CD4-positive, alpha-beta T cell treated with Interleukin-21 for 1 hour (primary cell): ENCODE measurements at places on chromosomes 3 and 15.

DNA sequence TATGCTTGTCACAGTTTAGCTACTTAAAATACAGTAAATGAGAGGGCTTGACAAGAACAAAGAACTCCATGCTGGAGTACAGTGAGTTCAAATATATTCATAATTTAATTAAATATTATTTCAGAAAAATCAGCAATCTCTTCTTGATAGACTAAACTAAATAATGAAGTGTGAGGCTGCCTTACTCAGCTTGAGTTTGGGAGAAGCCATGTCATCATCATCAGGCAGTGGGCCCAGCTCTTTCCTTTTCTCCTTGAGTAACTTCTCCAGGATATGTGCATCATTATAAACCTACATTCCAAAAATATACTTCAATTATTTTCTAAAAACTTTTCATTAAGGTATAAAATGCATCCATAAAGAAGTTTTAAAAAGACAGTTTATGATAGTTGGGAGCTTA is 70.5 kb downstream of the PBRM1 start:
- no peak for DNase-seq

GRCh38 chr15:27086805-27087204 is 115.8 kb downstream of the GABRG3 start:
- no peak for DNase-seq

GRCh38 chr3:137108699-137109440 is 151.1 kb downstream of the IL20RB start:
- no peak for DNase-seq

DNA sequence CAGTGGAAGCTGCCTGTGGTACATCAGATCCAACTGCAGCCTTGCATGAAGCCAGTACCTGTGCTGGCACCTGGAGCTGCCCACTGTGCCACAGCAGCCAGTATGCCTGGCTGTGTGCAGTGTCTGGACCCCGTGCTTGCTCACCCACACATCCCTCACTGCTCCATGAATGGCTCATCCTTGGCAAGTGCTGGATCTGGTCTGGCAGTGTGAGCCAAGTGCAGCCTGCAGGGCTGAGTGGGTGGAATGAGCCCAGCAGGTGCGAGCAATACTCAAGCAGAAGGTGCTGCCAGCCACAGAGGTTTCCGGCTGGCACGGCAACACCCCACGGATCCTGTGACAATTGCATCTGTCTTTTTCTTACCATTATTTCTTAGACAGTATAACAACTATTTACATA is 488.2 kb upstream of the ROBO2 start:
- DNase-seq, result no peak

DNA sequence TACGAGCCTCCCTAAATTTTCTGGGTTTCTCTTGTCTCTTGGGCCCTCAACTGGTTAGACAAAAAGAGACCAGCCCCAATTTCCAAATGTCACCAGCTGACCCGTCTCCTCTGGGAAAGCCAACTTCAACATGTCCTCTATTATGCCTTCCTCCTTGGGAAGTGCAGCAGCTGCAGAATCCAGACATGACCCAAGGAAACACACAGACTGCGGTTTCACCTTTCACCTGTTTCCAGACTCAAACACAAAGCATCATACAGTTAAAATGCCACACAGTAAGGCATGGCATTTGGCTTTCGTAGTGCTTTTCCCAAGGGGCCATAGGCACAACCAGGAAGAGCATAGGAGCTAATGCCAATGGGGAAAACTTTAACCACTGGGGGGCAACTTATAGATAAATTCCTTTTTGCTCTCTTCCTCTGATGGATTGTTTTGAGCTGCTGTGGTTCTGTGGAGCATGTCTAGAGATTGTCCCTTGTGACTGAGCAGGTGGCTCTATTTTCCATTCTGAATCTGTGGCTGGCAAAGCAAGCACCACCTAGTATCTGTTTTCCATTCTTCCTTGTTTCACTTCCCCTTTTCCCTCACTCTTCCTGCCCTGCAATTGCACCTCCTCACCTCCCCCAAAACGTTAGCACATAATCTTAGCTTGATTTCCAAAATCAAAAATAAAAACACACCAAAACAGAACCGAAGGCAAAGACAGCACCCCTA is 49.3 kb downstream of the HHLA2 start:
- DNase-seq, result no peak

DNA sequence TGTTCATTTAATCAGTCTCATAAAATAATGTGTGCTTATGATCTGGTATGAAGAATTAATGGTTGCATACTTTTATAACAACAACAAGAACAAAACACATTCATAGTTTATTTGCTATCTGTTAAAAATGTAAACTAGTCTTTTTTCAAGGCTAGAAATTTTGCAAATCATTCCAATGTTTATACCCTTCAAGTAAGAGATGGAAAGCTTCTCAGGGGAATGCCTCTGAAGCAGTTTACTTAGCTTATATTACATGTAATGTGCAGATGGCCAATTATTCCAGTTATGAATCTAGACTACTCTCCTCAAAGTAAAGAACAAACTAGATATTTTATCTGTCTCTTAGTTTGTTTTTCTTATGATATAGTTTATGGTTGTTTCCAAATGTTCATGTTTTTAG is 575.4 kb downstream of the NAALADL2 start:
- no peak for DNase-seq

GRCh38 chr3:111677007-111677392 is 81.9 kb upstream of the ZBED2 start:
- DNase-seq, result no peak

DNA sequence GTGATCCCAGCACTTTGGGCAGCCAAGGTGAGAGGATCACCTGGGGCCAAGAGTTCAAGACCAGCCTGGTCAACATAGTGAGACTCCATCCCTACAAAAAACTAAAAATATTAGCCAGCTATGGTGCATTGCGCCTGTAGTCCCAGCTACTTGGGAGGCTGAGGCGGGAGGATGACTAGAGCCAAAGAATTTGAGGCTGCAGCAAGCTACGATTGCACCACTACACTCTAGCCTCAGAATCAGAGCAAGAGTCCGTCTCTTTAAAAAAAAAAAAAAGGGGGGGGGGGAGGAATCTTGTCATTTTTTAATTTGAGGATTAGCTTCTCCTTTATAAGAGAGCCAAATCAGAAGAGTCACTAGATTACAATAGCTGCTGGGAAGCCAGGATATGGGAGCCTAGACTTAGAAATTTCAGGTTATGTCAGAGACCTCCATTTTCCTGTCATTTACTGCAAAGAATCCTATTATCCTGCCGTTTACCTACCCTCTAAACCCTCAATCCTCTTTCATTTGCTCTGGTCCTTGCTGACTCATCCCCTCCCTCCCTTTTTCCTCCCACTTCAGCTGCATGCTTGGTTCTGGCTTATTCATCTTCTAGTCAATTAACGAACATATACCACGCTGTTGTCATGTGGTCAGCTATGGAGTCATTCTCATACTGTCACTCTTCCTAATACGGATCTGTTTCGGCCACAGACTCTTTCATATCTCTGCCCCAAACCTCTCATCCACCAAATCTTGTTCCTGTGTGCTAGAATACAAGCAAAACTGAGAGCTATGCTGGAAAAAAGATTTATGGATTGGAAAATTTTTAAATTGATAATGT is 83.8 kb upstream of the PPIB start:
- DNase-seq, result no peak

DNA sequence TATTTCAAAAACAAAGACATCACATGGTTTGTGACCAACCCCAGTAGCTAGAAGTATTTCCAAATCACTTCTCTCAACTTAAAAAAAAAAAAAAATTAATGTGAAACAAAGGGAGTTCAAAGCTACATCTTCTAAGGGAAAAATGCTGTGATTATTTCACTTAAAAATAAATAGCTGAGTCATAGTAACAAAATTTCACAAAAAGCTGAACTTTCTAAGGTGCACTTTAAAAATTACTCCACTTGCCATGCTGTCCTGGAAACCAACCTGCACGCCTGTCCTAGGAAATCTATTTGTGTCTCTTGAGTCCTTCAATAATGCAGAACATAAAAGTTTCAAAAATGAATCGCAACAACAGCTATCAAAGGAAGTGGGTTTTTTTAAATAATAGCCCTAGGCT is 1.8 kb downstream of the ACAP2 start:
- no peak for DNase-seq

DNA sequence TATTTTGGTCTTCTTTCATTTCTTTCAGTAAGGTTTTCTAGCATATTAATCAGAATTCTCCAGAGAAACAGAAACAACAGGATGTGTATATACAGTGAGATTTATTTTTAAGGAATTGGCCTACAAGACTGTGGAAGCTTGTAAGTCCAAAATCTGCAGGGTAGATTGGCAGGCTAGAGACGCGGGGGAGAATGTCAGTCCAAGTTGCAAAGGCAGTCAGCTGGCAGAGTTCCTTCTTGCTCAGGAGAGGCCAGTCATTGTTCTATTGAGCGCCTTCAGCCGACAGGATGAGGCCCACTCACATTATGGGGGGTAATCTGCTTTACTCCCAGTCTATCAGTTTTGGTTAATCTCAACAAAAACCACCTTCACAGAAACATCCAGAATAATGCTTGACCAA is 133.4 kb upstream of the UBE3A start:
- no peak for DNase-seq

DNA sequence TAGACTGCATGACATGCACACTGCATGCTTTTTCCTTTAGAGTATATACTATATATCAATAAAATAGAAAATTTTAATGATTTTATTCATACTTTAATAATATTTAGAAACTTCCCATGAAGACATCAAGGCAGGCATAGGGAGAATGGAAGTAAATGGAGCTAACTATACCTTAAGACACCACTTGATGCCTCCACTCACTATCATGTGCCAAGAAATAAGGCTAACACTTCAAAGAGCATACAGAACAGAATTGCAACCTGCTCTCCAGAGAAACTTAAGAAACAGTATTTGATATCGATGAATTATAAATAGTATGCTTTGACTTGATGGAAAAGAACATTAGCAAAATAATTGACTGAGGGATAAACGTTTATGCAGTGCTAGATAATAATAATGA is 192.6 kb upstream of the MBNL1 start:
- no peak for DNase-seq

DNA sequence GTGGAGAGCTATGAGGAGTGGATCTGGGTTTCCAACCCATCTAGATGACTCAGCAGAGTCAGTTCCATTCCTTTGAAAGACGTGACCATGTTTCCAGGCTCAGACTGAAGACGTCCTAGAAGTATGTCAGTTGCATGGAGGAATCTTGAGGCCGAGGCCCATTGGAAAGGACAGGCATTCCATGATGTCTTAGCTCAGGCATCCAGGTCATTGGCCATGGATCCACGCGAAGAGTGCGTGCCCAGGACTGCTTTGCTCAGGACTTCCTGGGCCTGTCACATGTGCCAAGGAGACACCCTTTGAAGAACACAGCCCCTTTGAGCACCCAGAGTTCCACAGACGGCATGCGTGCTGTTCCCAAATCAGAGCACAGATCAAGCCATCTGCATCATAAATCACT is 92.3 kb upstream of the ADAMTS17 start:
- no peak for DNase-seq

DNA sequence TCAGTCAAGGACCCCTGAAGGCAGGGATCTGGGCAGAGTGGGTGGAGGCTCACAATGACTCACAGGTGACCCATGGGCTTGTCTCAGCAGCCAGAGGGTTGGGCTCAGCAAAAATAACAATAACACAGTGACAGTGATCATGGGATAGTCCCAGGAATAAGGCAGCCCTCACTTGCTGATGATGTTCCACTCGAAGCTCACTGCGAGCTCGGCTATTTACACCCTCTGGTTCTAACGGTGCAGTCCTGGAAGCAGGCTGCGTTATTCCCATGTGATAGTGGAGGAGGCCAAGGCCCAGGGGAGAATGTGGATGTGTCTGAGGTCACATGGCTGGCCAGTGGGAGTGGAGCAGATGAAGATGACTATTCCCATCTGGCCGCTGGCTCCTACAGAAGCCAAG is 16.2 kb downstream of the CCDC33 start:
- no peak for DNase-seq

GRCh38 chr15:50925281-50925680 is 16.8 kb downstream of the AP4E1 start:
- DNase-seq, result no peak

GRCh38 chr3:143416229-143416628 is 296.7 kb downstream of the CHST2 start:
- no peak for DNase-seq

GRCh38 chr15:80673561-80674244 is 21.4 kb upstream of the ABHD17C start:
- DNase-seq, result no peak

GRCh38 chr15:54518156-54518882 is 540.1 kb downstream of the UNC13C start:
- DNase-seq, result no peak

GRCh38 chr3:150132101-150132749 is 161.5 kb upstream of the PFN2 start:
- no peak for DNase-seq

DNA sequence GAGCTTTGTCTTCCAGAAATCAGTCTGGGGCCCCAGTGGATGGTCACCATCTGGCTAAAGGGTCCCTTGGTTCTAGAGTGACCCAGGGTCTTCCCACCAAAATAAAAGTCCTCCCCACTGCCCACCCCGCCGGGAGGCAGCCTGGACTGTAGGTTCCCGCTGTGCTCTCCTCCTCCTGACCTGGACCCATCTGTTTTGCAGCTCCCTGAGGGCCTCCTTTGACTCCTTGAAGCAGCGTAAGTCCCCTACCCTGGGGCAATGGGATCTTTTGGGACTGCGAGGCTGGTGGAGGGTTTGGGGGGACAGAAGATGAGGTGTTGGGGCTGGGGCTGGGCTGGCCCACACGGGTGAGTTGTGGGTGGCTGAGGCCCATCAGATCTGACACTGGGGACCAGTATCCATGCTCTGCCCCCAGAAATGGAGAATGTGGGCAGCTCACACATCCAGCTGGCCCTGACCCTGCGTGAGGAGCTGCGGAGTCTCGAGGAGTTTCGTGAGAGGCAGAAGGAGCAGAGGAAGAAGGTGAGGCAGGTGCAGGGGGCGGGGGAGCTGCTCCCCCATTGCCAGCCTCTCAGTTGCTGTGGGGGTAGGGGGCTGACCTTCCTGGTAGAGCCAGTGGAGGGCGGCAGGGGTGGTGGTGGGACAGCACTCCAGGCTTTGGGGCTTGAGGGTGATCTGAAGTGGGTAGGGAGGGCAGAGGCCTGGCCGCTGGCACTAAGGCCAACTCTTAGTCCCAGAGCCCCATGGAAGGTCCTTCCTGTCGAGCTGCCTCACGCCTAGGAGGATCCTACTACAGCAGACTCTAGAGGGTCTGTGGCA is 30.4 kb downstream of the PSTPIP1 start:
- DNase-seq, result no peak

- no peak for DNase-seq
Observed at GRCh38 chr3:72169561-72170472, 384.9 kb upstream of the PROK2 start.

GRCh38 chr3:15367059-15367458 is 34.7 kb upstream of the SH3BP5 start:
- no peak for DNase-seq
